ENCODE measurements at places on chromosomes 4 and X.

DNA sequence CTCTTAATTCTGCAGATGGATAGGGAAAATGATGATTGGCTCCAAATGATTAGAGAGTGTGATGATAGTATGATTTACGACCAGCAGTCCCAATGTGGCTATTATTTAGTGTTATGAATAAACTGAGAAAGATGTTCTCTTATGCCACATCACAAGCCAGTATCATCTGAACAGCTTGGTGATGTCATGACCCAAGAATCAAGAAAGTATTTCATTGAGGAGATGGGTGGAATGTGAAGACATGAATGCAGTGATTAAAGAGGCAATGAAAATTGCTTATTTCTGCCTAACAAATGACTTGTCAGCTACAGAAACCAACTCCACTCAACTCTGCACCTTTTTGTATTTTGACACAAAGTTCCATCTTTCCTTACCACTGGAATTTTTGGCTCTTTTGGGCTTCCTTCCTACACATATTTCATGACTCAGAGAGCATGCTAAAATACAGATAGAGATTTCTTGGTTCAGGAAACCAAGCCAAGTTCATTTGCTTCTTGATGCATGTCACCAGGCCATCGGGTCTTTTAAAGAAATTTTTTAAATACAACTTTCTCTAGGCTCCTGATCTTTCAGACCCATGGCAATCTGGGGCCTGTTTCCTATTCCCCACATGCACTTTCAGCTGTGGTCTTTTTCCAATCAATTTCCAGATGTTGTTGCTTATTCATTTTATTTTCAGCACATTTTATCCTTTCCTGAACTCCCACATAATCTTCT lies 174.2 kb downstream of the HHIP start:
- no peak for DNase-seq

GRCh38 chrX:26050099-26050498 lies 88.0 kb upstream of the MAGEB18 start:
- DNase-seq, result no peak

DNA sequence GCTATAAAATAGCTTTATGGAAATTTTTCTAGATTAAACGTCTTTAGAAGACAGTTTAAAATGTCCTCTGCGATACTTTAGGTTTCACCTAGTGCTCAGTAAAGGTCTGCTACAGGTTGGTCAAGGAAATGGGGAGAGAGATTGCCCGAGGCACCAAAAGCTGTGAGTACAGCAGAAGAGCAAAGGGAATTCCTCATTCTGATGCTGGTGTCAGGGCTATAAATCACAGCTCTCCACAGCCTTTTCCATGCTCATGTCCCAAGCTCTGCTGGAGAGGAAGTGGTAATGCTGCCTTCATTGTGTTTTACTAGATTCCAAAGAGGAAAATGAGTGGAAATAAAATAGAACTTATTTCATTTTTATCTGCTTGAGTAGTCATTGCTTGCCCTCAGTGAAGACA lies 2060.4 kb downstream of the ARAP2 start:
- no peak for DNase-seq

- no peak for DNase-seq
Measured at GRCh38 chr4:151991001-151991883, 230.4 kb upstream of the GATB start.

DNA sequence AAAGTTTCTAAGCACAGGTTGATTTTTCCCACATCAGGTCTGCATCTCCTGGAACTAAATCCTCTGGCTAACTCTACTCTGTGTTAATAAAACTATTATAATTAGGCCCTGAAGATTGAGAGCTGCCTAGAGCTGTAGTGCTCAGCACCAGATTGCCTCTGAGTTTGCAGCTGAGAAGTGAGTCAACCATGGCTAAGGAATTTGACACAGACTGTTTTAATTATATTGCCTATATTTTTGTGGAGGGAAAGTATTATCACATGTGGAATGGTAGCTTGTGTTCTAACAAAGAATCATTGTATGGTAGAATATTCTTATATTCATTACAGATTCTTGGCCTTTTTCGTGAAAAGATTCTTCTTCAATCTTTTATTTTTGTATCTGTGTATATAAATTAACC lies 1907.6 kb upstream of the TENM3 start:
- DNase-seq, result no peak

DNA sequence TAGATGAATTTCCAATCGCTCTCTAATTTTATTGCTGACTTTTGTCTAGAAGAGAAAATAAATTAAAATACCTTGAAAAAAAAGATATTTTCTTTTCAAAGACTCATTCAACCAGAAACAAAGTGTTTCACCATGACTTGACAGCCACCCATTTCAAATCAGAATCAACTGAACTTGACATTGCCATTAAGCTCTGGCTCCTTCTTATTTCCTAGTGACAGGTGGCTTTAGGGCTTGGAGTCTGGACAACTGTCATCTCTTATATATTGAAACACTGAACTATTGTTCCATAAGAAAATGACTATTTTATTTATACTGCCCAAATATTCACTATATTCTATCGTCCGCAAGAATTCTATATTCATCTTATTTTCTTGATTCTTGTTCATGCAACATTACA lies 229.2 kb downstream of the SLC39A8 start:
- no peak for DNase-seq

GRCh38 chr4:158090323-158090722 lies 82.5 kb downstream of the GASK1B start:
- no peak for DNase-seq

GRCh38 chr4:151665022-151665784 lies 95.6 kb downstream of the GATB start:
- DNase-seq, result no peak

DNA sequence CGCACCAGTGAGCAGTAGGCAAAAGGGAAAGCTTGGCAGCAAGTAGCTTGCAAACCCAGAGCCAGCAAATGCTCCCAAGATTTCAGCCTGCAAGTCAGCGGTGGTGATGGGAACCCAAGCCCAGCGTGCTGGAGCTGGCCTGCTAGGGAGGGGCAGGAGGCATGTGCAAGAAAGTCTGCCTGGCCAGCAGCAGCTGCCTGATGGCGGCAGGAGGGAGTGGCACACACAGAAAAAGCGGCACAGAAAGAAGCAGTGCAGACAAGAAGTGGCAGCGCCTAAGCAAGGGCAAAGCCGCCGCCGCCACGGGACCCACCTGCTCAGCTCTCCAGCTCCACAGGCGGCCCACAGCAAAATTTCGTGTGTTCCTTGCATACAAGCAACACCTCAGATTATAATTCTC lies 1206.5 kb upstream of the PABPC4L start:
- DNase-seq, result no peak

DNA sequence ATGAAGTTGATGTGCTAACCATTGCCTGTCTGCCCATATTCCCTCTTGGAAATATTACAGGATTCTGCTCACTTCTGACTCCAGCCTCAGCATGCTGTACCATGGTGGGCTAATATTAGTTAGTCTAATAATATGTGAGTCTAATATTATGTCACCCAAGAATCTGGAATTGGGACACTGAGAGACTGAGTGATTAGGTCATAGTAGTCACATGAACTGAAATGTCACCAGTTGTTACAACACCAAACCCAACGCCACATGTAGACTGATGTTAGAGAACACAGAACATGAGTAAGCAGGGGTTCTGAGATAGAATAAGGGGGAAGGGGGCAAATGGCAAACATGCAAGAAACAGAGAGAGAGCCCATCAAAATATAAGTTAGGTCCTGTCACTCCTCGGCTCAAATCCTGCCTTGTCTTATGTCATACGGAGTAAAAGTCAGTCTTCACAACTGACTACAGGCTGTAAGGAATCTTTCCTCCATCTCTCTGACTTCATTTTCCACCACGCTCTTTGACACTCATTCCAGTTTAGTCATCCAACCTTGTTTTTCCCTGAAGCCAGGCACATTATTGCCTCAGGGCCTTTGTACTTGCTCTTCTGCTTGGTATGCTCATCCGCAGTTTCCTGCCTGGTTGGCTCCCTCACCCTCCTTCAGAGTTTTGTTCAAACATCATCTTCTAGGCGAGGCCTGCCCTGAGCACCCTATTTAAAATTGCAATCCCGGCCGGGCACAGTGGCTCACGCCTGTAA lies 9.6 kb upstream of the SLAIN2 start:
- no peak for DNase-seq

DNA sequence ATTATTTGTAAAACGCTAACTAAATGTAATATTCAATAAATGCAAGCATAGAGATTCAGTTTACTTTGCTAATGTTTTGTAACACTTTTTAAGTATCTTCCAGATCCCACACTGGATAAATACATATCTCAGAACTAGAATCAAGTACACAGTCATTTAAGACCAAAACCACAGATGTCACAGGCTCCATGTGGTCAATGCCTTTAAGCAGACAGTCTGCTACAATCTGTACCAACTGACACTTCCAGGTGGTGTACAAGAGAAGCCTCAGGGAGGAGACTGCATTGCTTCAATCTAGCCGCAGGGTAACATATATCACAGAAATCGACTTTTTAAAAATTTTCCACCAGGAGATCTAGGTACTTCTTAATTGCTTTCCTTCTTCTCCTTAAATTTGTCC lies 229.6 kb upstream of the DIAPH2 start:
- DNase-seq, result no peak

DNA sequence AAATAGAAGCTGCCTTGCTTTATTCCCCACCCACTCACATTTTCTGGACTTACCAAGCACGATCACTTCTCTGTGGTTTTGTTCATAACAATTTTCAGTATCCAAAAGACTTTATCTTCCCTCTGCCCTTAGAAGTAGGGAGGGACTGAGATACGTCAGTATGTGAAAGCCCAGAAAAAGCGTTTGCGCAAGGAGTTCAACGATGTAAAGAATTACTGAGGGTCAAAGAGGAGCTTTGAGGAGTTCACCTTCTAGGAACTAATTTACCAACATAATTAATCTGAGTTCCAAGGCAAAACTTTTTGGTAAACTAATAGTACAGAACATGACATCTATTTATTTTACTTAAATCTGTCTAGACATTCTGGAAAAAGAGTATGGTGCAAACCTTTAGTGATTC lies 84.6 kb downstream of the MBNL3 start:
- no peak for DNase-seq

GRCh38 chr4:170017252-170017651 lies 8.9 kb downstream of the MFAP3L start:
- DNase-seq, result no peak

GRCh38 chr4:107893171-107894137 lies 37.9 kb upstream of the CYP2U1 start:
- no peak for DNase-seq

DNA sequence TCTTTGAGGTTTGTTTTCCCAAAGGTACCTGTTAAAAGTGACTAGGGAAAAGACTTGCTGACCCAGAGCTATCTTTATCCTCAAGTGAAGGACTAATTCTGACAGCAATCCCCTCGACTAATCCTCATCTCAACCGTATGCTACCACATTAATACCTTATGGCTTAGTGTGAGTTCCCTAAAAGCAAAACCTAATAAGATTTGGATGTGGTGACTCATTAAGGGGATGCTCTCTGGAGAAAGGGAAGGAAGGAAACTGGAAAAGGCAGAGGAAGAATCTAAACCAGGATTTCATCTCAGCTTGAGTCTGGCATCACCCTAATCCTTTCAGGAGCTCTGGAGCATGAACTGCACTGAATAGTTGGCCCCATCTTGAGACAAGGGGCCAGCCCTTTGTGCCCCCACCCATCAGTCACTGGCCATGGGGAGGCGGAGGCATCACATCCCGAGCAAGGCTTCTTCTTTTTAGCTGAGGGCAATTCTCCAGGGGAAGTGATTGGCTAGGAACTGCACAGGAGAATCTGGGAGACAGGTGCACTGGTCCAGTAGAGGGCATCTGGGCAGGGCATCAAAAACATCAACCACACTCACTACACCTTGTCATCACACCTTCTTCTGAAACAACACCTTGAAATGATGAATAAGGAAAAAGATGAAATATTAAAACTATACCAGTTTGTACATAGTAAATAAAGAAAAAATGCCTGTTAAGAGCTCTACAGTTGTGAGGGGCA lies 6.9 kb upstream of the BBS7 start:
- no peak for DNase-seq

GRCh38 chr4:152000518-152000917 lies 239.7 kb upstream of the GATB start:
- no peak for DNase-seq

All from activated CD4-positive, alpha-beta T cell treated with anti-CD3 and anti-CD28 coated beads for 24 hours (primary cell).